ENCODE measurements at places on chromosomes 2 and 18.

DNA sequence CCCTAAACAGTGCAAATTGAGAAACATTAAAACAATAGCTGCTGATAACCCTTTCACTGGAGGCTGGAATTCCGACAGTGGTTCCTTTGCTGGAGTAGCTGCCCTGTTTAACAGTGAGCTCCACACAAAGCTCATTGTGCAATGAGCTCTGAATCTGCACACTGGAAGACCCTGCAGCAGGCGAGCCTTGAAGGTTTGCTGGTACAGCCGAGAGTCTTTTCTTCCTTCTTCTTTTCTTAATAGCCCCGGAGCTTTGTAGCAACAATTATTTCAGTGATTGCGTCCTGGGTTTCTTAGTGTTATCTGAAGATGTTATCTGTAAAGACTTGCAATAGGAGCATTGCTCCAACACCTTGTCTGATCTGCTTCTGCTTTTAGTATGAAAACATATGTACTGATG is 50.8 kb upstream of the CXCR4 start:
- no peak for DNase-seq

DNA sequence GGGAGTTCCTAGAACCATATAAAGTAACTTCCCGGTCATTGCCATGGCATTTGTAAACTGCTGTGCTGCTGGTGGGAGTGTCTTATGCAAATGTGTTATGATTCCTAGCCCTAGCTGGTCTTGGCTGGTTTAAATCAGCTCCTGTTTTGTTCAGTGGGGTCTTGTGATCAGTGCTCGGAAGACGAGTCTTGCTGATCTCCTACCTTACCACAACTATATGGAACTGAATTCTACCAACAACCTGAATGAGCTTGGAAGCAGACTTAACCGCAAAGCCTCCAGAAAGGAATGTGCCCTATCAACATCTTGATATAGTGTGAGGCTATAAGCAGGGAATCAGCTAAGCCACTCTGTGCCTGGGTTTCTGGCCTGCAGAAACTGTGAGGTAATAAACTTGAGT is 33.5 kb downstream of the POLE4 start:
- DNase-seq: no peak

DNA sequence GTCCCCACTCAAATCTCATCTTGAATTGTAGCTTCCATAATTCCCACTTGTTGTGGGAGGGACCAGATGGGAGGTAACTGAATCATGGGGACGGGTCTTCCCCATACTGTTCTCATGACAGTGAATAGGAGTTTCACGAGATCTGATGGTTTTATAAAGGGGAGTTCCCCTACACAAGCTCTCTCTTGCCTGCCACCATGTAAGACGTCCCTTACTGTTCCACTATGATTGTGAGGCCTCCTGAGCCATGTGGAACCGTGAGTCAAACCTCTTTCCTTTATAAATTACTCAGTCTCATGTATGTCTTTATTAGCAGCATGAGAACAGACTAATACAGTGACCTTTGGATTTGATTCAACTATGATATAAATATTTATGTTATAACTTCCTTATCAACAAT is 78.0 kb downstream of the CYRIA start:
- DNase-seq: no peak

GRCh38 chr18:62386601-62387000 is 61.5 kb downstream of the TNFRSF11A start:
- DNase-seq: no peak

DNA sequence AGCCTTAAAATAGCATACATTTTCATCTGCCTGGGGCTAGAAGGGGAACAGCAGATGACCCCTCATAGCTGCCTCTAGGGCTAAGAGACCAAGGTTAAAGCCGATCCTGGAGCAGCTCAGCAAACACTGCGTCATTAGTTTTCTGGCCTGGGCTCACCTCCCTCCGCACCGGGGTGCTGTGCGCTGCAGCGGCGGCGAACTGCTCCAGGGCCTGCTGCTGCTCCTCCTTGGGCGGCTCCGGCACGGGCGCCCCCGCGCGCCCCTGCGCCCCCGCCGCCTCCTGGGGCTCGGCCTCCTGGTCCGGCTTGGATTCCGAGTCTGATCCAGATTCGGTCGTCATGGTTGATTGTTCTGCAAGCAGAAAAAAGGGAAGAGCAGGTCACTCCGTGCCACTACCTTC is 55.0 kb downstream of the EPB41L3 start:
- no peak for DNase-seq

DNA sequence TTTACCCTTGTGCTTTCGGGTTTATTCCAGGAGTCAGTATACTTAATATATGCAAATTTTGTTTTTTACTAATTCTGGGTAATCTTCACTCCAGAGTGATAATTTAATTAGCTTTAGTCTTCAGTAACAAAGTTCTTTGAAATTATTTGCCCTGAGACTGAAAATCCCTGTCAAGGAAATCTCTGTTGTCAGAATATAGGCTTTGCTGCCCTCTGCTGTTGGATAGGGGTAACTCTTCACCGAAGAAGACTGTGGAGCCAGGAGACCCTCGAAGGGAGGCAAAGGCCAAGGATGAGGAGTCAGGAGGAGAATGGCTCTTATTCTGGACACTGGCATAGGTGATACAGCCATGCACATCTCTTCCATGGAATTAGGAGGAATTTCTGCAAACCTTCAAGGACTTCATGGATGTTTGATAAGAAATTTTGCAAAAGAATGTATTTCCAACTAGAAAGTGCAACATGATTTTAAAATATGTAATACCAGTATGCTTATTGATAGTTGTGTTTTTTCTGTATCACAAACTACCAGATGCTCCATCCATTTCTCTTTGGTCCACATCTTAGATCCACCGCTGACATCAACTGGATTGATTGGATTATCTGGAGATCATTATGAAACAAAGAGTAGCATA is 182.3 kb downstream of the RDH14 start:
- DNase-seq: no peak

DNA sequence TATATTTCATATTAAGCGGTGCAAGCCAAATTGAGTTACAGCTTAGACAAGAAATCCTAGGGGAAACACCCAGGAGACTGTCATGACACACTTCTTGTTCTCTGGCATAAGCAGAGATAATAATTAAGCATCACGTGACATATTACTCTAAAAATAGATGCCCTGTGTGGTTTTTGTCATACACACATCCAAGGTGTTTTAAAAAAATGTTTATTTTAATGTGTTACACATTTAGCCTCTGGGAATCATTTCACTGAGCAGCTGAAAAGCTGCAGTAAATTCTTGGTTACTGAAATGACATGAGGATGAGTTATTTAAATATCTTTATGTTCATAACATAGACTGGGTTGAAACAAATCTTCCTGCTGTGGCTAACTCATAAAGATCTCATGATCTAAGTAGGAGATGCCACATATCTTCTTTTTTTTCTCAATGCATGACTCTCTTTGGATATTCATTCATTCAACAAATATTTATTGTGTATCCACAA is 38.0 kb upstream of the ERMN start:
- no peak for DNase-seq

DNA sequence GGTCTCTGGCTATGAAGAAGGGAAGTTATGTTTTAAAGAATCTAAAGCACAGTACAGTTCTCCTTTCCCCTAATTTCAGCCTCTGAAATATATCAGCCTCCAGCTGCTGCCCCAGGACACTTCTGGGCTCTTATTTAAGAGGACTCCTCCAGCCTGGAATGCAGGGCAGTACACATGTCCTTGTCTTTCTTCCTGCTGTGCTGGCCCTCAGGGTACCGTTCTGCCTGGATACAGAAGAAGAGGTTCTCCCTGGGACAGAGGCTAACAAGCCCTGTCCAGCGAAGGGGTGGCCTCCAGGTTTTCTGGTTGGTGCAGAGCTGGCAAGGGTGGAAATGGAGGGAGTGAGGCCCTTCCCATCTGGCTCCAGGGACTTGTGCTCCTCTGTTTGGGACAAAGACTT is 22.1 kb downstream of the MLPH start:
- no peak for DNase-seq

- no peak for DNase-seq
Observed at GRCh38 chr2:151688719-151689118, 45.6 kb downstream of the NEB start.

DNA sequence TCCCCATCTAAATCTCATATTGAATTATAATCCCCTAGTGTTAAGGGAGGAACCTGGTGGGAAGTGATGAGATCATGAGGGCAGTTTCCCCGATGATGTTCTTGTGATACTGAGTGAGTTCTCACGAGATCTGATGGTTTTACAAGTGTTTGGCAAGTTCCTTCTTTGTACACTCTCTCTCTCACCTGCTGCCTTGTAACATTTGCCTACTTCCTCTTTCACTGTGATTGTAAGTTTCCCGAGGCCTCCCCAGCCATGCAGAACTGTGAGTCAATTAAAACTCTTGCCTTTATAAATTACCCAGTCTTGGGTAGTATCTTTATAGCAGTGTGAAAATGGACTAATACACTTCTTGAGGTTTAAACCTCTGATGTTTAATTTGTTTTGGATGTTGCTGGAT is 177.5 kb downstream of the CD8B2 start:
- no peak for DNase-seq

GRCh38 chr2:179435000-179435399 is 170.4 kb upstream of the SESTD1 start:
- DNase-seq: no peak

GRCh38 chr18:65761636-65762295 is 11.0 kb downstream of the CDH7 start:
- DNase-seq: no peak

- DNase-seq: no peak
Observed at GRCh38 chr18:54323970-54324369, 33.7 kb downstream of the STARD6 start.

DNA sequence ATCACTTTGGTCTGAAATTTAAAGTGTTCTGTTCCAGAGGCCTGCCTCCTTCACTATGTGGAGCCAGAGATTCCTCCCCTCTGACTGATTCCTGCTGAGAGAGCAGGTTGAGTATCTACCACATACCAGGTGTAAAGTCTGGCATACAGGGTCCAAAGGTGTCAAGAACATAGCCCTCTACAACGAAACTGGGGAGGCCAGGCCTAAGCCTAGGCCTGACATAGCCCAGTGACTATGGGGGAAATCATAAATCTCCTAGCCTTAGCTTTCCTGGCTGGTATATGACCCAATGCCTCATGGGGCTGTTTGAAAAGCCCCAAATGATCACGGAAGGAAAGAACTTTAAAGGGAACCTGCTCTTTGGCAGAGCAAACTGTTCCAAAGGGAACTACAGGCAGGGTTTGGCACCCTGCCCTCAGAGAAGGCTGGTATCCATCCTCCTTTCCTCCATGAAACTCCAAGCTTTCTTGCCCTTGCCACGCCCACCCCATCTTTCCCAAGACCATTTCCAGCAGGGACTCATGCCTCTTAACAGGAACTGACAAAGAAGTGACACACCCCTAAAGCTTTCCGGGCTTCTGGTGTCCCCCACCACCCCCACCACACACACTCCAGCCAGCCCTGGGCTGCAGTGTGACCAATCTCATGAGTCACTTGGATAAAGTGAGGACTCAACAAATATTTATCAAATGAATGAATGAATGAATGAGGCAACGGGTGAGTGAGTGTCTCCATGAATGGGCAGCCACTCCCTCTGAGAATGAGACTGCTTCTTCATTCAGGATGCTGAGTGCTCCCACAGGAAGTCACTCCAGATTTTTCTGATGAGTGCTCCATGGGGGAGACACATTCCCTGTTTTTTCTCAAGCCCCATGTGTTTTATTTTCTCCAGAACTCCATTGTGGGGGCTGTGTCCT is 114.5 kb upstream of the STPG4 start:
- no peak for DNase-seq

DNA sequence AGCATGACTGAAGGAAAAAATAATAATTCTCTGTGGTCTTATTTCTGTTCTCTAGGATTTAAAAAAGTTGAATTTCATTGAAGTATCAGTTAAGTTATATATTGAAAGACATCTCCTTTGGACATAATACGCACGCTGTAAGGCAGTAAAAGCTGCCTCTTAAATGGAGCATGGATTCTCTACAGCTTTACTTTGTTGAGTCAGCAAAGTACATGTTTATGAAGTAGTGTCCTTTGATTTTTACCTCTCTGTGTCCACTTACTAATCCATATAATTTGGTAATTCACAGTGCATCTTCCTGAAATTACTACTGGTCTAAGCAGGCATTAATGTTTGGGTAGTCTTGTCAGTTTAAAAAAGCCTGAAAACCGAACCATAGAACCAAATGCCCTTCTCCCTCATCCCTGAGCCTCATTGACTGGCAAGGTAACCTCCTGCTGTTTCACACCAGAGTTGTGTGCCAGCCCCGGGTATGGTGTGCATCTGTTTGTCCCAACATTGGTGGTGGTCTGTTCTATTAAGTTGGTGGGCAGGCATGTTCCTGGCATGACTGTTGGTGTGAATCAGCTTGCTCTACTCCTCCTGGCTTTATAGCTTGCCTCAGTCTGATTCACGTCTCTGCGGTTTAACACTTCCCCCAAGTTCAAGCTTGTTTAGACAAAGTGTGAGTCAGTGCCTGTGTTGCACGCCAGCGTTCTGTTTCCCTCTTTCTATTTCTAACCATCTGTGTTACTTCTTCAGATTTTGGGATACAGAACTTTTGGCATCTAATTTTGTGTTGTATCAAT is 71.0 kb upstream of the ITM2C start:
- peak; percentile 48 for DNase-seq

- no peak for DNase-seq
Observed at GRCh38 chr2:111100765-111101162, 19.9 kb upstream of the BCL2L11 start.

DNA sequence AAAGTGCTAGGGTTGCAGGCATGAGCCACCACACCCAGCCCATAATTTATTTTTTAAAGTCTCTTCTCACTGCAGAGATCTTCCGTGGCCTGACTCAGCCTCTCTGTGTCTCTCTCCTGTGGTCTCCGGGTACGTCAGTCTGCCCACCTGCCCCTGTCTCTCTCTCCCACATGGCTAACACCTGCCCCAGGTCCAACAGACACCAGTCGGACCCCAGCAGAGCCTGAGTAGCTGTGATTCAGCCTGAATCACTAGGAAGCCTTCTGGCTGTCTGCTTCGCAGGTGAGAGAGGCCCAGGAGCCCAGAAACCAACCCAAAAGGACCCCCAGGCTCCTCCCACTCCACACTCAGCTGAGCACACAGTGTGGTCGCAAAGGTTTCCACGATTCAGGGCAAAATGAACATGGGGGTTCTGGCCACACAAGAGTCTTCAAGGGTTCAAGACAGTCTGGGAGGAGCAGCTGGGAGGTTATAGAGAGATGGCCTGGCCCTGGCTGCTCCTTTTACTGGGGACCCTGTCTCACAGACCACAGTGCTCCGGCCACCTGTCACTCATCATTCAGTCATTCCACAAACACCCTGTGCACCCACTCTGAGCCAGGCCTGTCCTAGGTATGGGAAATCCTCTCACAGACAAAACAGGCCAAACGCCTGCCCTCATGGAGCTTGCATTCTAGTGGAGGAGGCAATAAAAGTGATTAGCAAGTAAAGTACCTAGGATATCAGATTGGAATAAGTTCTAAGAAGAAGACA is 8.6 kb downstream of the RUFY4 start:
- no peak for DNase-seq

- DNase-seq: no peak
Observed at GRCh38 chr2:54336977-54337255, 80.9 kb upstream of the TSPYL6 start.

- no peak for DNase-seq
Observed at GRCh38 chr2:146238254-146238966, 1606.4 kb upstream of the ACVR2A start.

GRCh38 chr2:17373741-17374140 is 144.5 kb downstream of the RAD51AP2 start:
- no peak for DNase-seq
